T-cell (primary cell): ENCODE measurements at places on chromosomes 11 and 22. TPM values are rescaled to one million over a fixed set of nuclear protein-coding genes. Genes with fewer than 3 reads are reported as not detected.

Gene ACR
- total RNA-seq: not detected

Gene RASSF10
- total RNA-seq: not detected

Gene MRE11
- 27.4 TPM for total RNA-seq

Gene OR6T1
- not detected for total RNA-seq

Gene ACTN3
- 0.23 TPM for total RNA-seq

GRCh38 chr11:87443707-87444106, 406.0 kb downstream of the TMEM135 start:
- DNase-seq: no peak

GRCh38 chr22:32764330-32765131, 37.0 kb upstream of the TIMP3 start:
- no peak for DNase-seq

DNA sequence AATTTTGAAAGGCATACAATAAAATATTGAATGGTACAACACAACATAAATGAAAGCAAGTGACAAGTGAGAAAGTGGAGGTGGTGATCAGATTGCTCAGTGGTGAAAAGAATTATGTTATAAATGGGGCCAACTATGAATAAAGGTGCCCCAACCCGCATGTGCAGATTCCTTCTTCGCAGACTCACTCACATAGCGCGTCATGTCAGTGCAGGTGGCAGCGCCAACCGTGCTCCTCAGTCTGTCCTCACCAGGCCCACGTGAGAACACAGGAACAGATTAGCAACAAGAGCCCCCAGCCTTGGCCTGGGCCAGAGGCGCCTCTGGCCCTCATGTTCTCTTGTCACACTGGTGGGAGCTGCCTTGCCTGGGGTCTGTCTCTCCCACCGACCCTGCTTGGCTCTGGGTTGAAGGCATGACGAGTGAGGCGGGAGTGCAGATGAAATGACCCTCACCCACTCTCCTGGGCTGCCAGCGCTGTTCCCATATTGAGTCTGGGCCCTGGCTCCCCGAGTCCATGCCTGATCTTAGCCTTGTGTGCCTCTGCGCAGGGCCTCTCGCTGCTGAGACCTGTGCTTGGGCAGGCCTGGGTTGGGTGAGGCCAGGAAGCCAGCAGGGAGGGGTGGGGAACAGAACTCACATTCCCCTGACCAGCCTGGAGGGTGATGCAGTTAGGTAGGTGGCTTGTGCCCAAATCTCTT, 6.4 kb downstream of the ATG16L2 start:
- no peak for DNase-seq

DNA sequence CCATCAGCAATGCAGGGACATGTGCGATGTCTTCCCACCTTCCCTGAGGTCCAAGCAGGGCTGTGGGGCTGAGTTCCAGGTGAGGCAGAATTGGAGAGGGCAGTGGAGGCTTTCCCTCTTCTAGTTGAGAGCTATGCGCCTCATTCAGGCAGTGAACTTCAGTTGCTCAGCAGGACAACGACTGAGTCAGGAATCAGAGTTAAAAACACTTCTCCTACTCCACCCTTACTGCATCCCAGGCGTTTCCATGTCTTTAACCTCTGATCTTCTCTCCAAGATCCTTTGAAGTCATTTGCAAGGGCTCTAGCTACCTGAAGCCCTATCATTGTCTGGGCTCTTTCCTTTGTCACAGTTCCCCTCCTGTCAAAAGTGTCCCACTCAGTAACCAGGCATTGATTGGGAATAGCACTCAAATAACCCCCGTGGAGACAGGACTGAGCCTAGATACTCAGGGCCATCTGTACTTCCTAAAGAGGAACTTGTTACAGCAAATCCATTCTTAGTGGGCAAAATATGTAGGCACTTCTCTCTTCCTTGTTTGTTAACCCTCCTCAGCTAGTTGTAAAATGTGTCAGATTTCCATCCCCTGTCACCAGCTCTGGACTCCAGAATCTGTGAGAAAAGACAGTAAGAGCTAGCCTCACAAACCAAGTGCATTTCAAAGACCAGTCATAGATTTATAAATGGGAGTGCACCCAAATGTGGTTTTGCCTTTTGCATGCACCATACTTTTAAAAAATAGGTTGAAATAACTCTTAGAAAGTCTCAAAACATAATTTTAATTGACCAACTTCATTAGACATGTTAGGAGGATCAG, 72.5 kb upstream of the MYO18B start:
- DNase-seq: no peak

- DNase-seq: no peak
These were observed 1.9 kb downstream of the SLC5A1 start for GRCh38 chr22:32044913-32045312.

- peak; percentile 66 for DNase-seq
These were observed at the start of gene TRIM34 for GRCh38 chr11:5624489-5625279. TRIM34 (plus strand) TSS chr11:5625001; CDS start chr11:5632332, 7,331 bp downstream.

- DNase-seq: no peak
These were observed 8.8 kb upstream of the LGALS2 start for GRCh38 chr22:37588546-37589215.

DNA sequence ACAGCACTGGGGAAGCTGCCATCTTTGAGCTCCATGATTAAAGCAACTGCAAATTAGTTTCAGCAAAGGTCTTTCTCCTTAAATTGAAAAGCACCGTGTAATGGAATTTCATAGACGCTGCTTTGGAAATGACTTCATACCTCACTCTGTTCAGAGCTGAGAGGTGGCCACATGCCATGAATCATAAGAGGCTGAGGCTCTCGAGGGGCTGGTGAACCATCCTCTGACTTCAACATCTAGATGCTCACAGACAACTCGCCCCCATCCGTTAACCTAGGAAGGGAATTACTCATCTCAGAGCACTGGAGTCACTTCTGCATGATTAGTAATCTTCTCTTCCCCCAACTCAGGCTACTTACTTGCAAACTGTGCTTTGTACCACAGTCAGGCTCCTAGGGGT, 122.3 kb downstream of the RCN1 start:
- no peak for DNase-seq

DNA sequence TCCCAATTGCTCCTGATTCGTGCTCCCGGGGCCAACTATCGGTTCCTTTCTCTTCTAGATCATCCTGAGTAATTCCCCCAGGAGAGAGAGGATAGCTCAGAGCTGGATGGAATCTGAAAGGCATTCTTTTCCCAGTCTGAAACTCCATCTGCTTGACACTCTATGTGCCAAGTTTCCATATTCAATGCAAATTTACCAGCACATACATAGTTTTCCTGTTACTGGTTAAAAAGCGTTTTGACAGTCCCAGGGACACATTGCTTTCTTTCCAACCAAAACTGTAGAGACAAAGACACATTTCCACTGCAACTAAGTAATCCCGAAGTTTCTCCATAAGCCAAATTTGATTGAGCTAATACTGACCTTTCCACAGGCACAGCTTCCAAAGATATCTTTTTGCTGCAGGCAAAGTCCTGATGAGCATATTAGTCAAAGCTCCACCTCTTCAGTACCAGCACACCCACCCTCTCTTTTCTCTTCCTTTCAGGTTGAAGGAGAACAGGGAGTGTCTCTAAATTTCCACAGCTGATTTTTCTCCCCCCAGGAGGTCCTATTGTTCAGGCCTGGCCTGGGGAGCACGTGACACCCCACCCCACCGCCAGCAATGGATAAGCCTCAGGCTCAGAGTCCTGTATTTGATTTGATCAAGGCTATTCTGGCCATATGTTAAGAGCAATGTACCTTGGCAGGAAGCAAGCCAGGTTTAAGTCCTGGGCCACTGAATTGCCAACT, 9.7 kb upstream of the ANKK1 start:
- DNase-seq: no peak

GRCh38 chr11:18749681-18750319, 23.8 kb upstream of the IGSF22 start:
- DNase-seq: no peak

DNA sequence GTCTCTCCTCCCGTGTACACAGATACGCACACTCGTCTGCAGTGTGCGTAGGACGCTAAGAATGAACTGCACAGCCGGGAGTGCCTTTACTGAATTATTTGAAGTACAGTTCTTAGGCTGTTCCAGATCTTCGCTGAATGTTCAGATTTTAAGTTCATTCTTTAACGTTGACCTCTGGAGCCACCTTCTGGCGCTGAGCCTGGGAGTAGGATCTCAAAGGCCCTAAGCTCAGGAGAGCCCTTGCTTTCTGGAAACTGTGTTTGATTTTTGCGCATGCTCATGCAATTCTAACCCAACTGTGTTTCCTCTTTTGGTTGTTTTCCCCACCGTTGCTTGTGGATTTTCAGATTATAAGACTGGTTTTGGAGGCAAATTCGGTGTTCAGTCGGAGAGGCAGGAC, 22.8 kb downstream of the CTTN start:
- DNase-seq: no peak
